BJ (cell line): ENCODE measurements at places on chromosomes 5 and 9.

DNA sequence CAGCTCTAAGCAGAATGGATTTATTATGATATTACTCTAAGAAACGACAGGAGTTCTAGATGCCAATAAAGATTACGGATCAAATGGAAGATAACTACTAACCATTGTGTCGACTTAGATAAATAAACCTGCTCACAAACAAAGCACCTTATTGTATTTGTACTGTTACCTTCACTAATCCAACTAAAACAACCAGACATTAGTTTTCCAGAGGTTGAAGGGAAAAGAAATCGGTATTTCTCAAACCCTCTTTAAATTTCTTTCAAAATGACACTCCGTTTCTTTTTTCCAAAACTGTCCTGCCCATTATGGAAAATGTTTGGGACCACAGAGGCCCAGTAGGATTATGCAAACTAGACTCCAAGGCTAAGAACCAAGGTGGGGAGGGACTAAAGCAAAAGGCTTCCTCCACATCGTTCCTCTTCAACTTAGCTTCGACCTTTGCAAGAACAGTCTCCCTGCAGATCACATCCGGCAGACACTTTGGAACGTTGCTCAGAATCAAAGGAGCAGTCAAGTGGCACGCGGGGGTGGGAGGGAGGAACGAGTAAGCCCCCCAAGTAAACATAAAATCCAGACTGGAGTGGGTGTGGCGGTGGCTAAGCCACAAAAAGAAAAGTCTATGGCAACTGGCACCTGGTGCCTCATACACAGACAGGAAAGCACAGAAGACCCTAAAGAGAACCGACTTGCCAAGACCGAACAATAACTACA is 2.7 kb downstream of the MLLT3 start:
- DNase-seq, result no peak

DNA sequence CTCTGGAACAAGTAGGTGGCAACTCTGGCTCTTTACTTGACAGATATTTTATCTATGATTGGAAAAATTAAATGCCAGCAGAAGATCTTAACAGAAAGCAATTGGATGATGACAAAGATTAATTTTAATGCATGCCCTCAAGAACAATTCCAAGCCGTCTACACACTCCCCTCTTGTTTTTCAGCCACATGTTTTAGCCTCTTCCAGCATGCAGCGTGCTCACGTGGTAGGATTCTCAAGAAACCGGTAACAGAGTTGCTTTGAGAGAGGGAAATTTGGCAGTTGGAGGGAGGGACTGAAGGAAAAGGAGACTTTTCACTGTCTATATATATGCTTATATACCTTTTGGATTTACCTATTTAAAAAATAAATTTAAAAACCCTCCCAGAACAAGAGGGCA is 48.3 kb upstream of the FANCC start:
- no peak for DNase-seq

GRCh38 chr9:126507318-126508109 is 106.2 kb upstream of the LMX1B start:
- no peak for DNase-seq

- peak; percentile 58 for DNase-seq
Observed at GRCh38 chr9:121860744-121861143, 209.3 kb downstream of the DAB2IP start.

DNA sequence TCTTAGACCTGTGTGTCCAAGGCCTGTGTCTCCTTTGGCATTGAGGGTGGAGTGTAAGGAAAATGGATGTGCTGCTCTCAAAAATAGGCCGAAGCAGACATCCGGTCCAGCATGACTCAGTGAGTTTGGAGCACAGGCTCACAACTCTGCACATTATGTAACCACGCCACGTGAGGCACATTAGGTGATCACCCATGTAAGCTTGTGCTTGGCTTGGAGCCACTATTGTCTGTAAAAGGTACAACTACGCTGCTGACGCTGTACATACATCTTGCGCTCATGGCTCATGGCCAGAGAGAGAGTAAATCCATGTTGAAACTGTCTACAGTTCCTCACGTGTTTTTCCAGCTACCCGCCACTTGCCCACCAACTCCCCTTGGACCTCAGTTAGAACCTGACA is 177.5 kb downstream of the PDE4D start:
- DNase-seq, result no peak

DNA sequence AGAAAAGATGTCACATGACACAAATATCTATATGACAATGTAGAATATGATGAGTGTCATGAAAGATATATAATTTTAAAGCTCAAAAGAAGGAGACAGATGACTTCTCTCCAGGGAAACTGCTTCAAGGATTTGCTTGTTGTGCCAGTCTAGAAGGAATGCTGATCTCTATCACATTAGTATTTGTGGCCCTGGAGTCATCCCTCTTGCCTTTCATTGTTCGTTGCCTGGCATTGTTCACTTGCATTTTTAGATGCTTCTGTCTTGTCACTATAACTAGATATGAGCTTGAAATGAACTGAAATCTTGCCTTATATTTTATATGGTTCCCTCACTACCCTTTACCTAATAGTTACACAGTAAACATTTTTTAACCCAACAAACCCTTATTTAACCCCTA is 207.5 kb downstream of the ZNF608 start:
- no peak for DNase-seq

- no peak for DNase-seq
Observed at GRCh38 chr5:42268630-42269029, 154.6 kb upstream of the GHR start.

- no peak for DNase-seq
Observed at GRCh38 chr5:175214152-175214551, 229.8 kb downstream of the DRD1 start.

DNA sequence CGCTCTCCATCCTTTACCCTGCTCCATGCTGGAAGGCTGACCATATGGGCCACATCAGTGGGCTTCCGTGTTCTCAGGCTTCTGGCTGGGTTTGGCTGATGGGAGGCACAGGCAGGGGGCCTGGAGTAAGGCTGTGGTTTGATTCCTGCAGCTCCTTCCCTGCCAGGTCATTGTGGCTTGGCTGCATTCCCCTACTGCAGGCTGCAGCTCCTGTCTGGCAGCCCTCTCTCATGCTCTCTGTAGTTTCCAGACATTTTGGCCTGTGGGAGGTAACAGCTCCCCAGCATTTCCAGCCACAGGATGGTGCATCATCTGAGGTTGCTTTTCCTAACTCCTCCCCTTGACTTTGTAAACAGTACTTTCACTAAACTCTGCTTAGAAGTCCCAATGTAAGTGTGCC is 102.0 kb upstream of the PTPN3 start:
- DNase-seq, result peak; percentile 10

- DNase-seq, result no peak
Observed at GRCh38 chr9:98318041-98318790, 62.8 kb upstream of the TBC1D2 start.

- DNase-seq, result no peak
Observed at GRCh38 chr5:26579712-26580111, 458.7 kb downstream of the CDH9 start.

DNA sequence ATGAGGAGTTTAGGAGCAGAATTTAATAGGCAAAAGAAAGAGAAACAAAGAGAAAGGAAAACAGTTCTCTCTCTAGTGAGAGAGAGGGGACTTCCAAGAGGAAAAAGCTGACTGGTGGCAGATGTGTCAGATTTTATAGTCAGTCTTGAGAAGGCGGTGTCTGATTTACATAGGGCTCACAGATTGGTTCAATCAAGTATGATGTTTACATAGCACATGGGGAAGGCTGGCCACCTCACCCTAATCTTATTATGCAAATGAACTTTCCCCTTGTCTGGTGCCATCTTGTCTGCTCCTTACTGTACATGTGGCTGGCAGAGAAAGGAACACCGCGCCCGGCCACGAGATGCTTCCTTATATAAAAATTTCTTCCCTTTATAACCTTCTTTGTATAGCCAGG is 24.7 kb downstream of the UNC13B start:
- DNase-seq, result no peak

- DNase-seq, result no peak
Observed at GRCh38 chr9:127697575-127697974, 9.2 kb upstream of the CFAP157 start.

GRCh38 chr9:126756238-126756637 is 48.6 kb upstream of the ZBTB43 start:
- no peak for DNase-seq

- no peak for DNase-seq
Observed at GRCh38 chr5:137155261-137156000, 343.7 kb downstream of the SPOCK1 start.

DNA sequence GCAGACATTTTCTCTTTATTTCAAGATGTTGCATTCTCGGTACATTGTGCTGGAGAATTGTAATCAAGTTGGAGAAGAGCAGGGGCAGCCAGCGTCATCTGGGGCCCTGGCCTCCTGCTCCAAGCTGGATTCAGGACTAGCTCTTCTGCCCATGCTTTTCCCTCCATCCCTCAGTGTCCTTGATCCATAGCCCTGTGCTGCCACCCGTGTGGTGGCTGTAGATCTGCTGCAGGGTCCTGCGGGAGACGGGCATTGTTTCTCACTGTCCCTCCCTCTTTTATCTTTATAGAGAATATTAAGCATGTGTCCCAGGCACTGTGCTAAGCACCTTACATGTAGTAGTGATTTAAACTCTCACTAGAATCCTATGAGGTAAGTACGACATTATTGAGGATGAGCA is 60.5 kb upstream of the HAND1 start:
- no peak for DNase-seq

DNA sequence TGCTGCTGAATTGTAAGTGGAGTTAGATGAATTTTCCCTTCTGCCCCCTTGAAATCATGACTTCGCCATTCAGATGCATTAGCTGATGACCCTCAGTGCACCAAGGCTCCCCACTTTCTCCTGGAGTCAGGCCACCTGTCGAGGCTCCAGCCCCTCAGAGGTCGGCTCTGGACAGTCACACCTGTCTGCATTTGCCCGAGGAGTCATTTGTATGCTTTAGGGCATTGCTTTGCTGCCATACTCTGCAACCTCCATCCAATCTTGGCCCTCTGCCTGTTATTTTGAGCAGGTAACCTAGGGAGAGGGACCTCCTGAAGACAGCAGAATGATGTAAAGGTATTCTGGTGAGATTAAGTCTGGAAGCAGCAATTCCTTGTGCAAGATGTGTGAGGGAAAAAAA is 144.8 kb downstream of the MACROH2A1 start:
- no peak for DNase-seq

DNA sequence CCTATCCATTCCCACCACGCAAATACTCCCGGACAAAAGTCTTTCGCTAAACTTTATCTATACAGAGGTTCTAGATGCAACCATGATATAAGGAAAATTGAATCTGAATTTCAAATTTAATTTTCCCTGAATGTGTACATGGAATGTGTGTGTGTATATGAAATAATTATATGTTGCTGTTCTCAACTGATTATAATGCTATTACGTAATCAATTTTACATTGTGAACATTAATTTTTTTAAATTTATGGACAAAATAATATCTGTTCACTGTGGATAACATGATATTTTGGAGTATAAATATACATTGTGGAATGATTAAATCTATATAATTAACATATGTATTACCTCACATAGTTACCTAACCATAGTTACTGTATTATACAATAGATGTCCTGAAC is 1250.6 kb downstream of the EFNA5 start:
- no peak for DNase-seq

GRCh38 chr5:113607361-113607760 is 93.9 kb downstream of the YTHDC2 start:
- DNase-seq, result no peak

DNA sequence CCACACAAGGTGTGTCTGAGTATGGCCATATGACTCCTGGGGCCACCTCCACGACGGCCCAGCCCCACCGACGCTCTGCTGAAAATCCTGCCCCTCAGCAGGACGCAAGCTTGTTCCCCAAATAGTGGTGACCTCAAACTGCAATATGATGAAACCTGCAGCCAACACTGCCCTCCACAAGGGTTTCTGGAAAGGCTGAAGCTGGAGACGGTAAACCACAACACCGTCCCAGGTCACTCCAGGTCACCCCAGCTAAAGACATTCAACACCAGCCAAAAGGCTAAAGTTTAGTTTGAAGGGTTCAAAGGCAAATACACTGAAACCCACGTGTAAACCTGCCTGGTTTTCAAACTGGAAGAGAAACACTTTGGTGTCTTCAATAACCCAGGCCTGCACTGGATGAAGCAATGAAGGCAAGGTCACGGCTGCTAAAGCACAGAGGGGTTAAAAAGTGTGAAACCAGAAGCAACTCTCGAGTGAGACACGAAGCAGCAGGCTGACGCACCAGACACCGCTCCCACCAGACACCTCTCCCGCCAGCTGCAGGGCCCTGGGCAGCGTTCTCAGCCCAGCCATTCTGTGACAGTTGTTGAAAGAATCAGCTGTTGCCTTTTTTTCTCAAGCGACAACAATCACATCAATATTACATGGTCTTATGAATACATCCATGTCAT is 1.8 kb upstream of the LHX3 start:
- no peak for DNase-seq

- no peak for DNase-seq
Observed at GRCh38 chr5:95728494-95729114, 2.5 kb upstream of the RHOBTB3 start.

- DNase-seq, result no peak
Observed at GRCh38 chr9:96150324-96151227, 151.4 kb downstream of the HSD17B3 start.
